HFFc6 (cell line): ENCODE measurements at places on chromosomes 6 and 20.
A peak's percentile ranks its signal among the peaks of the same experiment; 100 is the strongest.

DNA sequence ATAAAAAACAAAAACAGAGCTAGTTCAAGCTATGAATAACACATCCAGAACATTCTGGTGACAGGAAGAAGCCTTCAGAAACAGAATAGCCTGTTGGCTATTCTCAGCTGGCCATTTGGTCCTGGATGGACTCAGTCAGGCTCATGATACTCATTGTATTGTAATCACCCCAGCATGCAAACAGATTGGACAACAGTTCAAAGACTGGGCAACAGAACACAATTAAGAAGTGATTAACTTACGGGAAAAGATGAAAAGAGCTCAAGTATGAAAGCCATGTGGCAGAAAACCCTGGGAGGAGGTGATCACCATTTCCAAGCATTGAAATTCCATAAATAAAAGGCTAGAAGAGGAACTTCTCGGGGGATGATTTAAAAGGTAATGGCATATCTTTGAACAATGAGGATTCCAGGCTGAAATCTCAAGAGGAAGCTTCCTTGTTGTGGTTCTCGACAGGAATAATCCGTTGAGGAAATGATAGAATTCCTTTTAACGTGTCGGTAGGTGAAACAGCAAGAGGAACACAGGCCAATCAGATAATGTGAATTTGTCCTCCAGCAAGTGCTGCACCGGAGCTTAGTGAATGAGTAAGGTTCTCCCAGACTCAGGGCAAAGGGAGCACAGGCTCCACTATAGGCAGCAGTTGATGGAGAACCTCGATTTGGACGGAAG, 172.4 kb downstream of the BCAS1 start:
- DNase-seq = peak; percentile 52

GRCh38 chr20:875115-875514, 41.0 kb downstream of the ANGPT4 start:
- DNase-seq = no peak

GRCh38 chr6:148999929-149000468, 253.2 kb downstream of the UST start:
- peak; percentile 86 for DNase-seq

DNA sequence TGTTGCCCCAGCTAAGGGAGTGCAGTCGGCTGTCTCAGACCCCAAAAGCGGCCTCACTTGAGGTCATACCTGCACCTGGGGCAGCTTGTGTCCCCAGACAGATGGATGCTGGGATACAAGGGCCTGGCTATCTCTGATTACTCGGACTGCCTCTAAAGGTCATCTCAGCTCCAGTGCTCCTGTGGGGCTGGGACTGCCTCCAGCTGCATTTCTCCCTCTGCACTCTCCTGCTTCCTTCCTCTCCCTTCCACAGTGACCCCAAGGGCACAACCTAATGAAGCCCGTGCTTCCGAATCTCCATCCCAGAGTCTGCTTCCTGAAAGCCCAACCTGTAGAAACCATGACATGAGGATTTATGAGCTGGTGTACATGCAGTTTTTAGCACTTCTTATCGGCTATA, 22.8 kb upstream of the OCSTAMP start:
- DNase-seq = no peak

DNA sequence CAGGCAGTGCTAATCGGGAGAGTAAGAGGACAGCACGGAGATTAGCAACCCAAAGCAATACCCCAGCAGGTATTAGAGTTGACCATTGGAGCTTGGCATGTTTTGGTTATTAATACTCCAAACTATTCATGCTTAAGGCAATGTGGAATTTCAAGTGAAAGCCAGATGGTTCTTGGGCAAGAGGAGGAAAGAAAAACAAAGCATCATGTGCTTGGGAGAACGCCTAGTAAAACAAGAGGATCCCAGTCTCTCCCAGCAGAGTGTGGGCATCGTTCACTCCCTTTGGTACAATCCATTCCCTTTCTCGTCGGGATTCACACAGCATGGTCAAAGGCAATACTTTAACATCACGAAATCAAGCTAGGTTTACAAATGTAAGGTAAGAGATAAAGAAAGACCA, 349.8 kb downstream of the PRKN start:
- DNase-seq = no peak

DNA sequence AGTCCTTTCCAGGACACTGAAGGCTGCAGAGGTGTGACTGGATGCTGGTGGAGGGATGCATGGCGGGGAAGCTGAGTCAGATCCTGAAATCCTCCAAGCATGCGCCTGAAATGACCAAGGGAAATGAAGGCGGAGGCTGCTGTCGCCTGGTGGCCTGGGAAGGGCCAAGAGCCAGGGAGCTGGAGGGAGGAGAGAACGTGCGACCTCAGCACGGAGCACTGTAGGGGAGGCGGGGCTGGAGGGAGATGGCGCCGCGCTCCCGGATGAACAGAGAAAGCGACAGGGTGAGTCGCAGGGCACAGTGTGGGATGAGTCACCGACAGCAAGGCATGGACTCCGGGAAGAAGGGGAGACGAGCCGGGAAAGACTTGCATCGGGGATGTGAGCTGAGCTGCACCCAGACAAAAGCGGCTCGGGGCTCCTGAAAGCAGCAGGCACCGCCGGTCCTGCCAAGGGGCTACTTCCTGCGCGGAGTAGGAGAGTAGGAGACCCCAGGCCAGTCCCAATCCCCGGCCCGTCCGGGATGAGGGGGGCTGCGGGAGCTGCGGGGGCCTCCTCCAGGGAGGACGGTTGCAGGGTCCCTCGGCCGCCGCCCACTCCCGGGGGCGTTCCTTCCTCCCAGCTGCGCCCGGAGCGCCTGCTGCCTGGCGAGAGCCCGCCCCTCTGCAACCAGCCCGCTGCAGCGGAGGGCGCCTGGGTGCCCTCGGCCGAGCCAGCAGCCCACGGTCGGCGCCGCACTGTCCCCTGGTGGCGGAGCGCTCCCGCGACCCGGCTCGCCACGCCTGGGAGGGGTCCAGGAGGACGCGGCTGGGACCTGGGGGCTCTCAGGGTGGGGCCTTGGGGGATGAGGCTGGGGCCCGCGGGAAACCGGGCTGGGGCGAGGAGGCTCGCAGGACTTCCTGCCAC, 11.0 kb upstream of the NQO2 start:
- DNase-seq = peak; percentile 97

DNA sequence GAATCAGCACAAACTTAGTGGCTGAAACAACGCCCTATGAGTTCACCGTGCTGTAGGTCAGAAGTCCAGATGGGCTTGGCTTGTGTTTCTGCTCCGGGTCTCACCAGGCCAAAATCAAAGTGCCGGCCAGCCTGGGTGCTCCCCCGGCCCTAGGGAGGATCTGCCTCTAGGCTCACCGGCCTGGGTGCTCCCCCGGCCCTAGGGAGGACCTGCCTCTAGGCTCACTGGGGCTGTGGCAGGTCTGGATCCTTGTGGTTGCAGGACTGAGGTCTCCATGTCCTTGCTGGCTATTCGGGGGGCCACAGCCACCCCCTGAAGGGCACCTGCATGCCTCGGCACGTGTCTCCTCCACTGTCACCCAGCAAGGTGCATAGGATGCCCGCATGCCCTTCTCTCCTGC, 216.3 kb downstream of the TAF4 start:
- no peak for DNase-seq

DNA sequence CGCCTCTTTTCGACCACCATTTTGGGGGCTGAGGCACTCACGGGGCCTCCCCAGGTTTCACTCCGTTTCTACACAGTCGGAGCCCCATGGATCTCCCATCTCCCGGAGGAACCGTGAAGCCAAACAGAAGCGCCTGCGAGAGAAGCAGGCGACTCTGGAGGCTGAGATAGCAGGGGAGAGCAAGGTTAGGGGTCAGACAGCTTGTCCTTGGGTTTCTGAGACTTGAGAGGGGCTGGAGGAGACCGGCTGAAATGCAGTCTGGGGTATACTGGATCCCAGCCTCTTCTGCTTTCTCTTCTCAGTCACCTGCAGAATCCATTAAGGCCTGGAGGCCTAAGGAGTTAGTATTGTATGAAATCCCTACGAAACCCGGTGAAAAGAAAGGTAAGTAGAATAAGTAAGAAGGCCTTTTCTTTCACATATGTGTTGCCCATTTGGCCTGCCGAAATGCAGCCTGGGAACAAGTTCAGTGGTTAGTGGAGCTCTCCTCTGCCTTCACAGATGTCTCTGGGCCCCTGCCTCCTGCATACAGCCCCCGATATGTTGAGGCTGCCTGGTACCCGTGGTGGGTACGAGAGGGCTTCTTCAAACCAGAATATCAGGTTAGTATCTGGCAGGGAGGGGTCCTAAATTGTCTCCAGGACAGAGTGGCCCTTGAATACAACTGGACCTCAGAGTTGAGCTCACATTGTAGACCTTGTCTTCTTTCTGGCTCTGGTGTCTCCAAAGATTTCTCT, 984 bp downstream of the VARS2 start:
- DNase-seq = no peak

- DNase-seq = no peak
These were observed 107.8 kb downstream of the TOX2 start for GRCh38 chr20:44022464-44022863.

GRCh38 chr6:110190726-110191125, 10.5 kb downstream of the CDC40 start:
- no peak for DNase-seq

DNA sequence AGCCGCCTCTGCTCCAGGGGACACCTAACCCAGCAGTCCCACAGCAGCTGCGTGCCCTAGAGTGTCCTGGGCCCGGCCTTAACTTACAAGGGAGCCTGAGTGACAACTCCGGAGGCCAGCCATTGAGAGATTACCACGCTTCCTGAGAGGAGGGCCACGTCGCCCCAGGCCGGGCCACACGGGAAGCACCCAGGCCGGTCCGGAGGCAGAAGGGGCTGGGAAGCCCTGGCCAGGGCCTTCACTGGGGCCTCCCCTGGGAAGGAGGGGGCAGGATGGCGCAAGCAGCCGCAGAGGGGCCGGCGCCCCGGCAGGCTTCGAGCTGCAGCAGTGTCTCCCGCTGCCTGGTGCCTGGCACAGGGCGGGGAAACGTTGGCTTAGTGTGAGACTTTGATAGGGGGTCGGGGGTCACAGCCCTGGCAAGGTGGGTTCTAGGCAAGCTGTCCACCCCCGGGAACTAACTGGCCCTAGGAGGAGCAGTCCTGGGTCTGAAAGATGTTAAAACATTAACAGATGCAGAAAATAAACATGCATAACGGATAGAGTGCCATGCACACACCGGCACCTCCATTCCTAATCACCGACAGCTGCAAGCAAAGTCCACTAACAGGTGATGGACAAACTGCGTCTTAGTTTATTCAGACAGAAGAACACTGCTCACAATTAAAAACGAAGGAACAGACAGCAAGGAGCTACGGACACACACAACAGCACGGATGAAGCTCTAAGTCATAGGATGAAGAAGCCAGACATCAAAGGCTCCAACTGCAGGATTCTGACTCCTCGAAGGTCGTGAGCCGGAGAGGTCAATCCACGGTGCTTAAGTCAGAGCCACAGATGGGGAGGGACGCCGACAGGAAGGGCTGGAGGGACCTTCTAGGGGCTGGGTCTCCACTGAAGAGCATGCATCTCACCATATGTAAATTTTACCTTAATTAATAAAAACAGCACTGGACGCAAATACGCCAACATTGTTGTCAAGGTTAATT, 17.4 kb downstream of the CHRNA4 start:
- no peak for DNase-seq

DNA sequence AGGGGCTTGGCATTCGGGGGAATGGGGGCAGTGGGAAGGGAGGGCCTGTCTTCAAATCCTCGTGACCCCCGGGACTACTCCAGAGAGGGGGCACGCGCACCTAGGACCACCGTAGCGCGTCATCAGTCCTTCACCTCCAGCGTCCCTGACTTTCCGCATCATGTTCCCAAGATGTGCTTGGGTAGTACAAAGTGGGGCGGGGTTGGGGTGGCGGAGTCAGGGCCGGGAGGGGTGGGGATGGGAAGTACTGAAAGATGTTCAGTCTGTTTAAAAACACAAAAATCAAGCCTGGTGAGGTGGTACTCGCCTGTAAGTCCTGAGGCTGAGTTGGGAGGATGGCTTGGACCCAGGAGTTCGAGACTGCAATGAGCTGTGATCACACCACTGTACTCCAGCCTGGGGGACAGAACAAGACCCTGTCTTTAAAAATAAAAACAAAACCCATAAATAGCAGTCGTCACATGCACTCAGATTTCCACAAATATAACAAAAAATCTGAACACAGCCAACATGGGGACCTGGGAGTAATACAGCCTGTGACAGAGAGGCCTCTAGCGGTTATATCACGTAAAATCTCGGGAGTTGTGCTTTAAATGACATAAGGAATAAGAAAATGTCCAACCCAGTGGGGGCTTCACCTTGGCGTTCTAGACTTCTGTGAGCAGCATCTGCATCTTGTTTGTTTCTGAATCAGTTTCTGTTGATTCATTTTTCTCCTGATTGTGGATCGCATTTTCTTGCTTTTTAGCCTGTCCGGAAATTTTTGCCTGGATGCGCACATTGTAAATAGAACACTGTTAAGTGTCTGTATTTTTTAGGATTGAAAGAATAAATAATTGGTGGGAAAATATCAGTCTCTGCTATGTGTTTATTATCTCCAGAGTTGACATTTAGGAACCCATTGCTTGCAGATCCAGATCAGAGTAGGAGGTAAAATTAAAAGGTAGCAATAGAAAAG, 698 bp upstream of the LRP11 start:
- peak; percentile 76 for DNase-seq
